Activated CD4-positive, alpha-beta T cell treated with anti-CD3 and anti-CD28 coated beads for 36 hours (primary cell): ENCODE measurements at places on chromosomes 7 and 10. TPM values are rescaled to one million over a fixed set of nuclear protein-coding genes. Genes with fewer than 3 reads are reported as not detected.

CFAP69 gene
- total RNA-seq, result 0.70 TPM

PNLIP gene
- not detected for total RNA-seq

SPDYE9 gene
- total RNA-seq, result not detected

EPHB6 gene
- total RNA-seq, result 15.1 TPM

WDR91 gene
- total RNA-seq, result 12.0 TPM

TMEM273 gene
- total RNA-seq, result 26.5 TPM

MYOF gene
- total RNA-seq, result 37.8 TPM

ITIH2 gene
- total RNA-seq, result not detected

TRIM73 gene
- total RNA-seq, result 2.0 TPM

RARRES2 gene
- total RNA-seq, result not detected

GFRA1 gene
- total RNA-seq, result 0.09 TPM

TRIM50 gene
- total RNA-seq, result not detected
